Pancreas (tissue), 10 donors: ENCODE measurements at places on chromosomes 11 and 22. TPM values are rescaled to one million over a fixed set of nuclear protein-coding genes. Genes with fewer than 3 reads are reported as not detected.

DNA sequence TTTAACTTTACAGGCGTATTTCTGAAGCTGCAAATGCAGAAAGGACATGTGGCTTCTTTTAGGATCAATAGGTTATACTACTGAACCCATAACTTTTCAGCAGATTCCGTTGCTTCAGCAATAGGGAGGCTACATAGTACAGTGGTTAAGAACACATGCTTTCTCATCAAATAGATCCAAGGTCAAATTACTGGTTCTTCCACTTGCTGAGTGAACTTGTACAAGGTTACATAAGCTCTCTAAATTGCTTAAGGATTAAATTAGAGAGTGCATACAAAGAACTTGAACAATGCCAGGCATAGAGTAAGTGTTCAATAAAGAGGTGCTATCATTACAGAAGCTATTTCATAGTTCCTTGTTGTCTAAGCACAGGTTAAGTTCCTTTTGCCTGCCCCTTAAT lies 129.6 kb downstream of the BARX2 start:
- H3K36me3 ChIP-seq, result no peaks in the 10 kb centered on the region
- DNase-seq, result no peak
- no peaks in the 10 kb centered on the region for H3K27me3 ChIP-seq
- H3K4me3 ChIP-seq, result no peak overlapping the region

- peak overlapping the region; percentile 90 for H3K27ac ChIP-seq
- H3K36me3 ChIP-seq, result no peaks in the 10 kb centered on the region
- peaks cover 26% of the 10 kb centered on the region for H3K4me1 ChIP-seq
- no peaks in the 10 kb centered on the region for H3K27me3 ChIP-seq
- H3K4me3 ChIP-seq, result peak overlapping the region; percentile 89
- peak; percentile 64 for DNase-seq
These were observed 486 bp downstream of the NAP1L4 start for GRCh38 chr11:2991452-2992233.

DNA sequence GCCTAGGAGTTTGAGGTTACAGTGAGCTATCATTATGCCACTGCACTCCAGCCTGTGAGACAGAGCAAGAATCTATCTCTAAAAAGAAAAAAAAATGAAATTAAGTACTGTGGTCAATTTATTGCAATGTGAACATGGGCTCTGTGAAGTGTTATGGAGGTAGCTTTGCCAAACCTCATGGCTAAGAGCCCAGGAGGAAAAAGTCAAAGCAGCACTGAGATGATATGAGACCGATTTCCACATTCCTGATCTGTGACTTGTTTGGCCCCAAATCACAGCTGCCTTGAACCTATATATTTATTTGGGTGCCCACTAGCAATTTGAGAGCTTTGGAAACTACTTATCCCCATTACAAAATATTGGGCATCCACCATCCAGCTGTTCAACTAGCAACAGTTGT lies 29.8 kb upstream of the TMEM135 start:
- DNase-seq, result no peak
- no peaks in the 10 kb centered on the region for H3K36me3 ChIP-seq
- no peak overlapping the region for H3K4me3 ChIP-seq

GRCh38 chr11:26993965-26994457 lies at the start of gene FIBIN:
Gene FIBIN (plus strand): TSS chr11:26994112. CDS start chr11:26994527, 415 bp downstream.
- no peaks in the 10 kb centered on the region for H3K36me3 ChIP-seq
- H3K4me3 ChIP-seq, result peak within 1 kb of the TSS; percentile 35
- H3K4me1 ChIP-seq, result no peaks in the 10 kb centered on the region
- peak; percentile 59 for DNase-seq

- H3K4me1 ChIP-seq, result no peaks in the 10 kb centered on the region
- H3K27ac ChIP-seq, result no peak overlapping the region
- H3K36me3 ChIP-seq, result no peaks in the 10 kb centered on the region
- no peak for DNase-seq
- H3K4me3 ChIP-seq, result no peak overlapping the region
- H3K27me3 ChIP-seq, result no peaks in the 10 kb centered on the region
These were observed 960.7 kb upstream of the RAG2 start for GRCh38 chr11:37558619-37559210.

DNA sequence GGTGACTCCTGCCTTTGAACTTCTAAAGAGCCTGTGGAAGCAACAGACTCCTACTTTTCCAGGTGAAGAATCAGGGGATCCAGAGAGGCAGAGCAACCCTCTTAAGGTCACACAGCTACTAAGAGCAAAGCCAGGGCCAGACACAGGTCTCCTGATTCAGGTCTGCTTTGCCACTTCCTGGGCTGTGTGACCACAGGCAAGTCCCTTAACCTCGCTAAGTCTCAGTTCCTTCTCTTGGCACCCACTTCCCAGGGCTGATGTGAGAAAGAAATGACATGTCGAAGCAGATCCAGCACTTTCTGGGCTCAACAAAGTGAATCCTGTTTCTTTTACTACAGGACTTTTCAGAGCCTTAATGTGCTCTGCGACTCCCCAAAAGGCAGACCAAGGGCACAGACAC lies 30.2 kb downstream of the UQCR10 start:
- H3K27me3 ChIP-seq, result no peaks in the 10 kb centered on the region

- H3K27me3 ChIP-seq, result no peaks in the 10 kb centered on the region
- no peak overlapping the region for H3K4me3 ChIP-seq
- H3K36me3 ChIP-seq, result no peaks in the 10 kb centered on the region
- DNase-seq, result no peak
These were observed 13.6 kb downstream of the PARVB start for GRCh38 chr22:44037519-44038375.

GRCh38 chr11:68181719-68182451 lies 31.2 kb downstream of the KMT5B start:
- H3K27ac ChIP-seq, result no peak overlapping the region
- no peak overlapping the region for H3K4me3 ChIP-seq
- H3K36me3 ChIP-seq, result peaks cover 30% of the 10 kb centered on the region
- H3K4me1 ChIP-seq, result peaks cover 10% of the 10 kb centered on the region

- peak overlapping the region; percentile 33 for H3K27ac ChIP-seq
- H3K36me3 ChIP-seq, result no peaks in the 10 kb centered on the region
- DNase-seq, result peak; percentile 41
- H3K4me1 ChIP-seq, result peaks cover 18% of the 10 kb centered on the region
- no peak overlapping the region for H3K4me3 ChIP-seq
These were observed 43.2 kb downstream of the ME3 start for GRCh38 chr11:86629045-86629706.

DNA sequence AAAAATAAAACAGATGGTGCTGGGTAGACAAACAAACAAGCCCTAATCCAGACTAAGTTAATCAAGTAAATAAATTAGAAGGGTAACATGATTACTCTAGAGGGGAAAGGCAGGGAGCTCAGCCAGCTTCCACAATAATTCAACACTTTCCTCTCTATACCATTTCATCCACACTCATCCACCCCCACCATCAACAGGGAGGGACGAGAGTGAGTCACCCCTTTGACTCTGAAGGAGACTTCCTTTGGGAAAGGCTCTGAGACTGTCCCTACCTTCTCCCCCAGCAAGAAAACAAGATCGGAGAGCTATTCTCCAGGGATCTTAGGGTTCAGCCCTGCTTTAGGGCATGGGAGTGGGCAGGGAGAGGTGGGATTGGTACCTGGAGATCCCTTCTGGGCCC lies 33.1 kb downstream of the TRIM66 start:
- no peak for DNase-seq
- no peaks in the 10 kb centered on the region for H3K27me3 ChIP-seq
- H3K4me3 ChIP-seq, result no peak overlapping the region
- no peak overlapping the region for H3K27ac ChIP-seq
- H3K4me1 ChIP-seq, result no peaks in the 10 kb centered on the region

- H3K4me1 ChIP-seq, result no peaks in the 10 kb centered on the region
- DNase-seq, result no peak
- no peaks in the 10 kb centered on the region for H3K36me3 ChIP-seq
- no peak overlapping the region for H3K4me3 ChIP-seq
- no peaks in the 10 kb centered on the region for H3K27me3 ChIP-seq
- no peak overlapping the region for H3K27ac ChIP-seq
These were observed 39.8 kb downstream of the CSTPP1 start for GRCh38 chr11:46976182-46976854.

GRCh38 chr22:46545086-46545792 lies 7.8 kb upstream of the CELSR1 start:
- no peak for DNase-seq
- no peaks in the 10 kb centered on the region for H3K4me1 ChIP-seq
- H3K36me3 ChIP-seq, result no peaks in the 10 kb centered on the region

DNA sequence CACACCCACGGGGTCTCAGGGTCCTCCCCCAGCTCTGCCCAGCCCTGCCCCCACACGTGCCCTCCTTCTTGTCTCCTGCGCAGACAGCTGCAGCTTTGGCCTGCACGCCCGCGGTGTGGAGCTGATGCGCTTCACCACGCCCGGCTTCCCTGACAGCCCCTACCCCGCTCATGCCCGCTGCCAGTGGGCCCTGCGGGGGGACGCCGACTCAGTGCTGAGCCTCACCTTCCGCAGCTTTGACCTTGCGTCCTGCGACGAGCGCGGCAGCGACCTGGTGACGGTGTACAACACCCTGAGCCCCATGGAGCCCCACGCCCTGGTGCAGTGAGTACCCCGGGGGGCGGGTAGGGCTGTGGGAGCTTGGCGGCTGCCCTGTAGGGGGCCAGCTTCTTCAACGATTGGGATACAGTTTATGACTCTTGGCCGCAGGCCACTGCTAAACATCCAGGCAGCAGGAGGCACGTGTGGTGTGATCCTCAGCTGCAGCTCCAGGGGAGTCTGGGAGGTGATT lies 30.8 kb downstream of the ST14 start:
- H3K4me3 ChIP-seq, result no peak overlapping the region
- H3K4me1 ChIP-seq, result peaks cover 5% of the 10 kb centered on the region
- no peaks in the 10 kb centered on the region for H3K27me3 ChIP-seq
- peak overlapping the region; percentile 39 for H3K27ac ChIP-seq
- DNase-seq, result no peak

DNA sequence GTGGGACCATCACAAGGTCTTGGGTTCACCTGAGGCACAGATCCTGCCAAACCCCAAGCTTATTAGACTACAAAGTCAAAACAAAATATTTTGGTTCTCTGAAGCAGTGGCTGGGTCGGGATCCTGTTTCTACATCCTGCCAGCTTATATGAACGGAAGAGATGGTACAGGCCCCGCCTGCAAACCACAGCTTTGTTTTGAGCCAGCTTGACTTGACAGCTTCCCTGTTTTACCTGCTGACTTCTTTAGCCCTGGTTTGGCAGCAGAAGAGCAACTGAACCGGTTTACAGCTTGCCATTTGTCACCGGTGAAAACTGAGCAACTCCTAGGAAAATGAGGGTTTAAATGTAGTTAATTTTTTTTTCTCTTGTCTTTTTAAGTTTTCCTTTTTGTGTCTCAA lies 11.4 kb downstream of the PACS1 start:
- no peak overlapping the region for H3K27ac ChIP-seq
- H3K4me3 ChIP-seq, result no peak overlapping the region
- peaks cover 43% of the 10 kb centered on the region for H3K4me1 ChIP-seq
- peak; percentile 74 for DNase-seq
- H3K27me3 ChIP-seq, result no peaks in the 10 kb centered on the region
- H3K36me3 ChIP-seq, result no peaks in the 10 kb centered on the region

GRCh38 chr22:39469681-39470450 lies 13.1 kb downstream of the MGAT3 start:
- H3K4me3 ChIP-seq, result no peak overlapping the region
- H3K4me1 ChIP-seq, result peaks cover 9% of the 10 kb centered on the region

DNA sequence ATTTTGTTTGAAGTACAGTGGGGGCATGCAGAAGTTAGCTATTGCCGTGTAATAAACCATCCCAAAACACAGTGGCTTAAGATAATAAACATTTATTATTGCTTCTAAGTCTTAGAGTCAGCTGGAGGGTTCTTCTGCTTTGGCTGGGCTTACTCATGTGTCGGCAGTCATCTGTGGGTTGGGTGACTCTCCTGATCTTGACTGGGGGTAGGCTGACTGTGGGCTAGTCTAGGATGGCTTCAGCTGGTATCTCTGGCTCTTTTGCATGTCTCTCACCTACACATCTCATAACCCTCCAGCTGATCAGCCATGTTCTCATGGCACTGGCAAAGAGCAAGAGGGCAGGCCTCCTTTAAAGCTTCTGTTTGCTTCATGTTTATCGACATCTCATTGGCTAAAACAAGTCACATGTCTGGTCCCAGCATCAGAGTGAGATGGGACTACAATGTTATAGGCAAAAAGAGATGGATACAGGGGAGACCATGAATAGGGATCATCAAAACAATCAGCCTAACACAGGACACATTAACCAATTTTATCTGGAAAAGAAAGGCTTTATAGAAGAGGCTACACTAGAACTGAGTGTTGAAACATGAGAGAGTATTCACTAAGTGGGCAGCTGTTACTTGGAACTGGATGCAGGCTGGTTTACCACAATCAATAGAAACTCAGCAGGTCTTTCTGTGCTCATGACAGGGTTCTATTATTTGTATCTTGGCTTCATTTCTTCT lies 5.1 kb downstream of the LRRC51 start:
- no peak overlapping the region for H3K4me3 ChIP-seq
- no peaks in the 10 kb centered on the region for H3K27me3 ChIP-seq
- H3K4me1 ChIP-seq, result peaks cover 6% of the 10 kb centered on the region
- H3K27ac ChIP-seq, result no peak overlapping the region
- no peaks in the 10 kb centered on the region for H3K36me3 ChIP-seq

DNA sequence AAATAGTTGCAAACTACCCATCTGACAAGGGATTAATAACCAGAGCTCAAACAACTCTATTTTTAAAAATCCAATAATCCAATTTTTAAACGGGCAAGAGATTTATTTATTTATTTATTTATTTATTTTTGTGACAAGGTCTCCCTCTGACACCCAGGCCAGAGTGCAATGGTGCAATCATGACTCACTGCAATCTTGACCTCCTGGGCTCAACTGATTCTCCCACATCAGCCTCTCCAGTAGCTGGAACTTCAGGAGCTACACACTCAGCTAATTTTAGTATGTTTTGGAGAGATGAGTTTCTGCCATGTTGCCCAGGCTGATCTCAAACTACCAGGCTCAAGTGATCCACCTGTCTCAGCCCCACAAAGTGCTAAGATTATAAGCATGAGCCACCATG lies 267.2 kb upstream of the BLID start:
- no peak overlapping the region for H3K27ac ChIP-seq
- no peaks in the 10 kb centered on the region for H3K27me3 ChIP-seq
- H3K36me3 ChIP-seq, result no peaks in the 10 kb centered on the region
- no peaks in the 10 kb centered on the region for H3K4me1 ChIP-seq
- no peak for DNase-seq

- no peaks in the 10 kb centered on the region for H3K4me1 ChIP-seq
- no peaks in the 10 kb centered on the region for H3K36me3 ChIP-seq
- DNase-seq, result no peak
- H3K27ac ChIP-seq, result no peak overlapping the region
These were observed 61.8 kb downstream of the CYTH4 start for GRCh38 chr22:37343863-37344734.

CARNS1 gene
- total RNA-seq, result 1.1 TPM

MICALL1 gene
- 22.3 TPM for total RNA-seq

BEST1 gene
- 0.43 TPM for total RNA-seq

OR51D1 gene
- not detected for total RNA-seq
